ENCODE measurements at places on chromosomes 6 and 20.

- no peak for DNase-seq
These were observed 194.8 kb downstream of the COL9A1 start for GRCh38 chr6:70107852-70108629.

DNA sequence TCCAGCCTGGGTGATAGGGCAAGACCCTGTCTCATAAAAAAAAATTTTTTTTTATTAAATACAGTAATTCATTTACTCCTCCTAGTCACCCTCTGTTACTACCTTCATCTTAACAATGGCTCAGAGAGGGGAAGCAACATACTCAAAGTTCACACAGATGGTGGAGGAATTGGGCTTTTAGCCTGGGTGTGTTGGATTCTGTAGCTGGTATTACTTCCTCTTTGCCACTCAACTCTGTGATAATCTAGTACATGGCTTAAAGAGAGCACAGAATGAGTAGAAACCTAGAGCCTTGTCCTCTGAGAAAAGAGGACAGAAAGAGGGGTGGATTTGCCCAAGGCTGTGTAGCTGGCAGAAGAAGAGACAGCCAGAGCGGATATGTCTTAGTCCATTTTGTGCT, 96.6 kb downstream of the DLGAP4 start:
- DNase-seq, result no peak

DNA sequence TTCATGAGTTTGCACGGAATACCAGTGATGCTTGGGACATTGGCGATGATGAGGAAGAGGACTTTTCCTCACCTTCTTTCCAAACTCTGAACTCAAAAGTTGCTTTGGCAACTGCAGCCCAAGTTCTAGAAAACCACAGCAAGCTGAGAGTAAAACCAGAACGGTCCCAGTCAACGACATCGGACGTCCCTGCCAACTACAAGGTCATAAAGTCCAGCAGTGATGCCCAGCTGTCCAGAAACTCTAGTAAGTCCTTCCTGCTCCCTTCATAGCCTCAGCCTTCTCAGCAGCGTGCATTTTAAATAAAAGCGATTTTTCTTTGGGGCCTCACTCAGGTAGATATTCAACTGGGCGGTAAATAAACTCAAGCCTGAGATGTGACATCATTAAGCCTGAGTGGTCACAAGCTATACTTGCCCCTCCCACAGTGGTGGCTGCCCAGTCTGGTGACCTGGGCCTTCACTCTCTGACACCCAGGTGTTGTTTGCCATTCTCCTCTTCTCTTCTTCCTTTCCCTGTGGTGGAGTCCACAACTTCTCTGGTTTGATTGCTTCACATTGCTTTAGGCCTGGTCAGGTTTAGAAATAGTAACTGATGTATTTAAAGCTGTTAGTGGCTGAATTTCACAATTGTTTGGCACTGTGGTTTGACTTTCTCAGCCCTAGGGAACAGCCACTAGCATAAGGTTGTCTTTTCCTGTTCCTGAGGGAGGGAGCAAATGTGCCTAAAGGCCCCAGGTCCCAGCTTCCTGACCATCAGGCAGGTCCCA, 21.6 kb upstream of the TMEM217 start:
- DNase-seq, result no peak

DNA sequence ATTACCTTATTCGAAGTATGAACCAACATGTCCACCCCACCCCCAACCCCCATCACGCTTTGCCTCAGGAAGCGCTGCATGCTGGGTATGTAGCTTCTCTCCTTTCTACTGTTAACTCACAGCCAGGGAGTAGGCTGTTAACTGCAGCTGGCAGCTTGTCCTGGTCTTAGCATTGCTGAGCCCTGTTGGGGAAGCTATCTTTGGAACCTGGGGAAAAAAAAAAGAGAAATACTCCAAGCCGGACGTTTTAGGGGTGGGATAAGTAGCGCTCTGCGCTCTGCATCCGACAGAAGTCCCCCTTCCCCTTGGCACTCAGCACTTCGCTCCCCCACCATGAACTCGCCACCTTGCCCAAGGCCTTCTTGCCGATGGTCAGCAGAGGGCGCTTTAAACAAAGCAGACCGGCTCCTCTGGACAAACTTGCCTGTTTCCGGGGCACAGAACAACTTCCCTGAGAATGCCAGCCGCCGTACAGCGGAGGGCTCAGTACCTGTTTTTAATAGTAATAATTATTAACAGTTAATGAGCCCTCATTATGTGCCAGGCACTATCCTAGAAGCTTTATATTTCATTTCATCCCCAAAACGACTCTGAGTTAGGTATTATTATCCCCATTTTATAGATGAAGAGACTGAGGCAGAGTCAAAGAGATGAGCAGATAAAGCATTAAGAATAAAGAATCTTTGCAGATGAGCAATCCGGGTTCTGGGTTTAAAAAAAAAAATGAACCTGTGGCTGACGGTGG, 35.2 kb upstream of the MDFI start:
- DNase-seq, result peak; percentile 74

GRCh38 chr6:30507849-30508827, 18.8 kb downstream of the HLA-E start:
- no peak for DNase-seq

DNA sequence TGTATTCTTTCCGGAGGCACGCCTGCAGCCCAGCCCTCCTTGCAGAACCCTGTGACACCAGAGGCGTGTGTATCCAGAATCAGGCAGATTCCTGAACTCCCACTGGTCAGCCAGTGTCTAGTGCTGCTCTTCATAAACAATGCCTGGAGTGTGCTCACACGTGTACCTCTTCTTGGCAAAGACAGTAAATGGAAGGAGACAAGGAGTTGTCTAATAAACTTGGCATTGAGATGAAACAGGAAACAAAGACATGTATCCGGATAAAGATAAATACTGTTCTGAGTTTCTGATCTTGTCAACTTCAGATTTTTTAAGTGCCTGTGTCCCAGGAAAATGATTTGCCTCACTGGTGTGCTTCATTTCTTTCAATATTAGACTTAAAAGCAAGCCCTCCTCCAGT, 1.7 kb downstream of the RPS6KA2 start:
- DNase-seq, result no peak

DNA sequence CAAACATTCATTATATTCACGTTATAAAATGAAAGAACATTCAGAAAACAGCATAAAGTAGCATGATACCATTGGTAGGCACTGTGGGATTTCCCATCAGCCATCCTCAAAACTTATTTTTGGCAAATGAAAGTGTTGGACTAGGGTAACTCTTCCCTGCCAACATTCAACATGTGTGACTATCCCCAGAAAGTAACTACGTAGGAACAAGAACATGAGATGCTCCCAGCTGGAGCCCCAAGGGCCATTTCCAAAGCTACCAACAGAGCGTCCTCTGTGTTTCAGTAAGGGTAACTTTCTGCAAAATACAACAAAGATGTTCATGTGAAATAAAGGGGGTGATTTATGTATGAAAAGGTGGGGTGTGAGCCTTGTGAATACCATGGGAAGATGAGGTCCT, 28.4 kb upstream of the PTPN1 start:
- no peak for DNase-seq

DNA sequence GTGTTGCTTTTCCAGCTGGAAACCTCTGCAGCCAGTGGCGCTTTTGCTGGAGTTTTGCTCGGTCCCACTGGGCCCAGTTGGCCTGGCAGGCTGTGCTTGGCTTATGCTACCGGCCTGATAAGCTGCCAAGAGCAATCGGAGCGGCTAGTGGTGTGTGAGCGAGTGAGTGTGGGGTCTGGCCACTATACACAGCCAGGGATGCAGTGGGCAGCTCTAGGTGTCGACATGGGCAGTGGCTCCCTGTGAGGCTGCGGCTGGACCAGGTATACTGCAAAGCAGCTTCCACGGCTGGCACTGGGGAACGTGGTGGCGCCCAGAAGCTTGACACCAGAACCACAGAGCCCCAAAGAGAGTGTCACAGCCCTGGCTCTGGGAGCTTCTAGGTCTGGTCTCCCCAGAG, 996.5 kb downstream of the GRIK2 start:
- no peak for DNase-seq

GRCh38 chr6:129432738-129433137, 277.2 kb downstream of the ARHGAP18 start:
- no peak for DNase-seq

Measured in SW 1271 (cell line).